B cell (primary cell): ENCODE measurements at places on chromosomes 4 and X. TPM values are rescaled to one million over a fixed set of nuclear protein-coding genes. Genes with fewer than 3 reads are reported as not detected.

GRCh38 chrX:97849951-97850350 lies 966.2 kb downstream of the RPA4 start:
- no peak for DNase-seq
- H3K4me3 ChIP-seq = no peak overlapping the region
- H3K27ac ChIP-seq = no peak overlapping the region
- no peaks in the 10 kb centered on the region for H3K36me3 ChIP-seq
- no peaks in the 10 kb centered on the region for H3K4me1 ChIP-seq

The HAUS3 gene
- 24.2 and 26.5 TPM in 2 replicates for total RNA-seq

- no peak for DNase-seq
- peaks cover 4% of the 10 kb centered on the region for H3K36me3 ChIP-seq
- H3K4me1 ChIP-seq = no peaks in the 10 kb centered on the region
- no peak overlapping the region for H3K27ac ChIP-seq
- no peak overlapping the region for H3K4me3 ChIP-seq
- no peaks in the 10 kb centered on the region for H3K27me3 ChIP-seq
Observed at GRCh38 chr4:145870155-145871020, 68.2 kb downstream of the ZNF827 start.

GRCh38 chr4:3122081-3122563 lies 47.6 kb downstream of the HTT start:
- H3K27me3 ChIP-seq = no peaks in the 10 kb centered on the region
- H3K36me3 ChIP-seq = peaks cover 64% of the 10 kb centered on the region
